NCI-H226 (cell line): ENCODE measurements at places on chromosomes 7 and 10.

GRCh38 chr10:49598986-49599385 is 11.1 kb upstream of the SLC18A3 start:
- peak; percentile 53 for DNase-seq

GRCh38 chr10:75935240-75935639 is 503.8 kb downstream of the LRMDA start:
- DNase-seq = no peak

DNA sequence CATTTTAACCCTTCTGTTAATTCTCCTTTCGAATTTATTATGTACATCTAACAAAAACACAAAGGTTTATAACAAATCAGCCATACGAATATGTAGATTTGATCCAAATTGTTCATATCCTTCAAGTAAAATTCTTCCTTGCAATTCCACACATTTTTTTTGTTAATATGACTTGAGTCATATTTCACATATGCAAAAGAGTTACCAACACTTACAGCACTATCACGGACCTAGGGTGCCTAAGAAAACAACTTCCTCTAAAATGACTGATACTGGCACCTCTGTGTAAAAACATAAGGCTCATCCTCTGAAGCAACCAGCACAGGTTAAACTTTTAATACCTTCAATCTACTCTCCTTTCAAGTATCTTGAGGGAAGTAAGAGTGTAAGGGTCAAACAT is 451.8 kb downstream of the SEMA3D start:
- no peak for DNase-seq

GRCh38 chr7:105677817-105678573 is 96.7 kb upstream of the EFCAB10 start:
- no peak for DNase-seq

DNA sequence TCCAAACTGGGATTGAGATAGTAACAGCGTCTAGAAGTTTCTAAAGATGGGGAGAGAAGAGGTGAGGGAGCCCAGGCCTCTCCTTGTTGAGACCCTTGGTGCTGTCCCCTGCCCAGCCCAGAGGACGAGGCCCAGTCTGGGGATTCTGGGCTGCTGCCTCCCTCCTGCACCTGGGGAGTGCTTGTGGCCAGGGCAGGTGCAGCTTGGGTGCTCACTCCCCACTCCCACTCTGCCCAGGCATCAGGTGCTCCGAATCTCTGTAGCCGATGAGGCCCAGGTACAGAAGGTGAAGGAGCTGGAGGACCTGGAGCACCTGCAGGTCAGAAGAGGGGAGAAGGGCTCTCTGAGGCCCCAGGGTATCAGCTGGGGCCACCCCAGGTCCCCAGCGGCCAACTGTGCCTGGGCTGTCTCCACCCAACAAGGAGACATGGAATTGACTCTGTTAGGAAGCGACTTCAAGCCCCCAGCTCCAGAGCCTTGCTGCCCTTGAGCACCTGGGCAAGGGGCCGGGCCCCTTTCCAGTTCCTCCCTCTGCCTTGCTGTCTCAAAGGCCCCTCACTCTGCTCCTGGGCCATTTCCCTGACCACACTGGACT is 664 bp downstream of the CPA1 start:
- no peak for DNase-seq

GRCh38 chr10:76201962-76202361 is 770.5 kb downstream of the LRMDA start:
- no peak for DNase-seq

GRCh38 chr10:123061865-123062264 is 53.1 kb downstream of the ACADSB start:
- DNase-seq = no peak

DNA sequence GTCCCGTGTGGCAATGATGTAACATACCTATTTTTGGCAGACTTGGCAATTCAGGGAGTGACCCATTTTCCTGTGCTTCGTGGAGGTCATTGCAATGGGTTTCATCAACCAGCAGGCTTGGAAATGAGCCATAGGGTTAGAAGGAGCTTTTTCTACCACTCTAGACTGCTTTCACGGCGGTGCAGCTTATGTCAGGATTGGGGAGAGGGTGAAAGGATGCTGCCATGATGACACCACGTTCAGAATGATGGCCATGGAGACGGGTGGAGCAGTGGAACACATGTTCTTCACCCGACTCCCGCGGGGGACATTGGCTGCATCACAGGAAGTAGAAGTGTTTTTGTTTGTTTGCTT is 220.2 kb downstream of the EMX2 start:
- DNase-seq = no peak

- no peak for DNase-seq
These were observed 884.1 kb downstream of the NRG3 start for GRCh38 chr10:82759050-82759449.

- no peak for DNase-seq
These were observed 35.3 kb upstream of the DUSP5 start for GRCh38 chr10:110462166-110463095.

DNA sequence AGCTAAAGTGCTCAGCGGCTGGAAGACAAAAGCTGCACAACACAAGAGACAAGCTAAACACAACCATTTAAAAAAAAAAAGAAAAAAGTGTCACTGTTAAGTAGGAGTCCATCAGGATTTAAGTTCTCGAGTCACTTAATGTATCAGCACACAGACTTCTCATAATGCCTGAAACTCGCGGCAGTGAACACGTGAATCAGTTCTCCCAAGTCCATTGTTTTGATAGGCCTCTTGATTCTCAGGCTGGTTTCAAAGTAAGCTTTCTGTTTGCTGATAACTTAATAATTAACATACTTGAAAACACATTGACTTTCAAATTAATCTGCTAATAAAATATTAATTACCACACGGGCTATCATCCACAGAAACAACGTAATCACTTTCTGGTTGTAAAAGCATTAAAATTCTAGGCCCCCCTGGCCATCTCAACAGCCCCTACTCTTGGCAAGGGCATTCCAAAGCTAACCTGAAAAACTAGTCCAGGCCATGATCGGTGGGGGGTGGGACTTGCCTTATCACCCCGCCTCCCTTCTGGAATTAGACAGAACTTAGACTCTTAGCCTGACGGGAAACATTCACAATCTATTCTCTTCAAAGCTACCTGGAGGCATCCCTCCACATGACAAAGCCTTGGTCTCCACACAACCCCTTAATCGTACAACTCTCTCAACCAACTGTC is 129.0 kb downstream of the DIP2C start:
- DNase-seq = no peak
